ENCODE measurements at places on chromosomes 6 and 20. TPM values are rescaled to one million over a fixed set of nuclear protein-coding genes. Genes with fewer than 3 reads are reported as not detected.

- DNase-seq = no peak
Measured at GRCh38 chr6:31473244-31473643, 24.7 kb upstream of the MICB start.

- DNase-seq = peak; percentile 67
Measured at GRCh38 chr6:41713650-41714291, 21.6 kb downstream of the TFEB start.

DNA sequence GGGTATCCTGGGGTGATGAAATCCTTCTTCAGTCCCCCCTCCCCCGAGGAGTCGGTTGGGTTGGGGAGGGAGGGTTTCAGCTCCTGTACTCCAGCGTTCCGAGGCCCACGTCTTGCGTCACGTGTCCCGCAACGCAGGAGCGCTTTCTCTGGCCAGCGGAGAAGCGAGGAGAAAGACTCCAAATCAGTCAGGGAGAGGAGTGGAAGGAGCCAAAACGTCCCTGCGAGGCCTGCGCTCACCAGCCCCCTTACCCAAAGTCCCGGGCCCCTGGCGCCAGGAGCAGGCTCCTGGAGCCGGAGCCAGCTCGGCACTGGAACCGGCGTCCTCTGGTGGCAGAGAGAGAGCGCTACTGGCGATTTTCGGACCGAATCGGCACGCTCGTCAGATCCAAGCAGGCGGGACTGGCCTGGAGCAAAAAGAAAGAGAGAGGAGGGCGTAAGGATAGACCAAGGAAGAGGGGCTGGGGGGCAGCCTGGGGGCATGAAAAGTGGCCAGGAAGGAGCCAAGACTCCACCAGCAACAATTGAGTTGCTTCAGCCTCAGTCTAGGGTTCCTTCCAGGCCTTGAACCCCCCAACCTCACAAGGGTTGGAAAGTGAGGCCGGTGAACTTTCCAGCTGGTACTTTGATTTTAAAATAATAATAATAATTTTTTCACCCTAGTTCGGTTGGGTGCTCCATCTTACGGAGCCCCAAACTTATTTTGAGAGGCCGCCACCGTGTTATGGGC, at the start of gene GNAS:
GNAS (plus strand) TSS at position 174 of the 729 bp plus-strand sequence.
- peak; percentile 29 for DNase-seq

Gene SALL4
- total RNA-seq = 0.15 TPM

Gene MUCL3
- 0.17 TPM for total RNA-seq

DNA sequence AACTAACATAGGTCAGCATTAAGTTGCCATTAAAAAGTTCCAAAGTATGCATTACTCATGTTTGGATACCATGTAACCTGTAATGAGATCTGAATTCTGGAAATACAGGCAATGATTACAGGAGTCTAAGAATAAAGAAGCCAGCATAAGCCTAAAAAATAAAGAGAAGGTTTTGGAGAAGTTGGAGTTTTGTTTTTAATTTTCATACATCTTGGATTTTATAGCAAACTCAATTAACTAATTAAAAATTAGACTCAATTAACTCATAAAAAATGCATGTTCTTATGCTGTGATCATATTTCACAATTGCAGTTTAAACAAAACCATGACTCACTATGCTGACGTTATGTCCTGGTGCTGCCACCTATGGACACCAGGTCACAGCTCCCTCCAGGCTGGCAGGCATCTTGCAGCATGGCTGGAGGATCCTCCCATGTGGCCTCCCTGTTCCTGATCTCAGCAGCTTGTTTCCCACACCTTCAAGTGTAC, 648.8 kb upstream of the AGPAT4 start:
- DNase-seq = peak; percentile 88

DNA sequence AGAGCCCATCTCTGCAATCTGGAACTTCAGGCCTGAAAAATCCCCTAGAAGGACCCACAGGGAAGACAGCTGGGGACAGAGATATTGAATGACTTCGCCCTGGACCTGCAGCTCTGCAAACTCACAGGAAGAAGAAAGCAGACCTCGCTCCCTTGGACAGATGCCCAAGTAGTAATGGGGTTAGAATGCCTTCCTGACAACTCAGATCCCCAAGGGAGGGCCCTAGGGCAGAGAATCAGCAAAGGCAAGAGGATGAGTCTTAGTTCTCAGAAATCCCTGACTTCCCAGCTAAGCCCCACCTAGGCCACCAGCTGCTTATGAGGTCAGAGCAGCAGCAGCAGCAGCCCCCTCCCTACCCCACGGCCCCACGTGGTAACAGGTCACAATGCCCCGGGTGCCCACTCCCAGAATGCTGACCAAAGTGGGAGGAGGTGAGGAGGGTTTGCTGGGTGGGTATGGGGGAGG, at the start of gene C20orf141:
C20orf141 (plus strand) TSS at position 401 of the 465 bp plus-strand sequence. CDS start 198 bp downstream, outside the sequence.
- peak; percentile 95 for DNase-seq

- no peak for DNase-seq
Measured at GRCh38 chr6:121810158-121811032, 374.9 kb downstream of the GJA1 start.

Gene KCNQ5
- 0.35 TPM for total RNA-seq

DNA sequence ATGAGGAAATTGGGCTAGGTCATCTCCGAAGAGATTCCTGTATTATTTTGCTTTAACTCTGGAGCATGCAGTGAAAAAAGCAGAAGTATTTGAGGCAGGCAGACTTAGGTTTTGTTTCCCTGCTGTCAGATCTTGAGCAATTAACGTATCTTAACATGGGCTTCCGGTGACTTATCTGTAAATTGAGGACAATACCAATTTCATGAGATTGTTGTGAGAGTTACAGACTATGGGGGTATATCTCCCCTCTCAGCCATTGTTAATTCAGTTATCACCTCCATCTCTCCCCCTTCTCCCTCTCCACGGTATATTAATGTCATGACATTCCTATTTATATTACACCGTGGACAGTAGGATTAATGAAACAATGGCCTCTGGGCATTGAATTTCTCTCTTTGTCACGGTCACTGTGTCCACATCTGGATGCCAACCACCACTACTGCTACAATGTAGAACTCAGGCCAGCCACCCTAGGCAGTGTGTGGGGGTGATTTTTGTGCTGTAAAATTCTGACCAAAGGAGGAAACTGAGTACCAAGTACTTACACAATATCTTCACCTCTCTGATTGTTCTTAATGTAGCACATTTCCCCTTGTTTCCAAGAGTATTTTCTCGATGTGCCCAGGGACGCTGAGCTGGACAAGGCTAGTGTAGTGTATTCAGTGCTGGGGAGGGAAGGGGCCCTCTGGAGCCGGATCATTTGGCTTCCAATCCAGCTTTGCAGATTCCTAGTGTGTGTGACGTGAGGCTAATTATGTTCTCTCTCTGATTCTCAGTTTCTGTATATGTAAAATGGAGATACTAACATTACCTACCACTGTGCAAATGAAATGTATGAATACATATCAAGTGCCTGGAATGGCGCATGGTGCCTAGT, 77.2 kb downstream of the GCNT2 start:
- DNase-seq = no peak

- DNase-seq = no peak
Measured at GRCh38 chr6:117919775-117920729, 13.0 kb downstream of the SLC35F1 start.

DNA sequence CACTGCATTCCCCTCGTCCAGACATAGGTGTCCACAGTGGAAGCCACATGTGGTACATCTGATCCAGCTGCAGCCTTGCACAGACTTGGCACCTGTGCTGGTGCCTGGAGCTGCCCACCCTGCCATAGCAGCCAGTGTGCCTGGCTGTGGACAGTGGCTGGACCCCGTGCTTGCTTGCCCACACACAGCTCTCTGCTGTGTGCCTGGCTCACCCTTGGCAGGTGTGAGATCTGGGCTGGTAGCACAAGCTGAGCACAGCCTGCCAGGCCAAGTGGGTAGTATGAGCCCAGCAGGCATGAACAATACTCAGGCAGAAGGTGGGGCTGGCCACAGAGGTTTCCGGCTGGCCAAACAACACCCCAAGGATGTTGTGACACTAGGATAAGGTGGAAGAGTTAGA, 614.4 kb downstream of the BCKDHB start:
- DNase-seq = no peak

DNA sequence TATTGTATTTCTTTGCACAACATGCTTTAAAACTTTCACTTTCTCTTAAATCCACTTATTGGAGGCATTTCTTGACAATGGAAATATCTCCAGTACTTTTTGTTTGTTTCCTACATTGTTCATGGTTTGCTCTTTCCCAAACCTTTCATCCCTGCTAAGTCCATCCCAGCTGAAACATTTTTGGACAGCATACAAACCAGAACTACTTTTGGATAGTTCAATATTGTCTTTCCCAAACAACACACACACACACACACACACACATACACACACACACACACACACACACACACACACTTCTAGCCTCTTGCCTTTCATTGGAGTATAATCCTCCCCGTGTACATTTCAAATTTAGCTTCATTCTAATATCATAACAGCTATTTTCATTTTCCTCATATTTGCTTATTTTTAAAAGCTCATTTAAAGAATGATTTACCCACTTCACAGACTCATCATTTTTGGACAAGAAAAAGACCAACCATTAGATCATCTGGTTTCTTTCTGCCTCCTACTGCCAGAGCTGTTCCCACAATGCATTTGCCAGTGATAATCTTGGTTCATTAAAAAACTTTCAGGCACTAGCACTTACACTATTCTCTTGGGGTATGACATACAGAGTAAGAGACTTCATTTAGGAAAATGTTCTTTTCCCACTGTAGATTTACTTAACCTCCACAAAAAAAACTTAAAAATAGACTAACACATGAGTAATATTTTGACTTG, 248.1 kb downstream of the CD109 start:
- DNase-seq = no peak

GRCh38 chr6:164247106-164247505, 832.6 kb downstream of the QKI start:
- DNase-seq = peak; percentile 2

GRCh38 chr6:88519301-88520016, 353.3 kb upstream of the CNR1 start:
- no peak for DNase-seq

DNA sequence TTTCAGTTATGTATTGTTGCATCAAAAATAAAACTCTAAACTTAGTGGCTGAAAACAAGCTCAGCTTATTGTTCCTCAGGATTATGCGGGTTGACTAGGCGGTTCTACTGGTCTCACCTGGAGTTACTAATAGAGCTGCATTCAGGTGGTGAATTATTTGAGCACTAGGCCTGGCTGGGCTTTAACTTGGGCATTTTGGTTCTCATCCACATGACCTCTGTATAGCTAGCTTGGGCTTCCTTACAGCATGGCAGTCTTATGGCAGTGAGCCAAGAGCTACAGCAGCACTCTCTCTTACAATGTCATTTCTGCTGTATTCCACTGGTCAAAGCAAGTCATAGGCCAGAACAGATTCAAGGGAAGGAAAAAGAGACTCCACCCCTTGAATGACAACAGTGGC, 1.6 kb downstream of the PGBD1 start:
- DNase-seq = no peak

DNA sequence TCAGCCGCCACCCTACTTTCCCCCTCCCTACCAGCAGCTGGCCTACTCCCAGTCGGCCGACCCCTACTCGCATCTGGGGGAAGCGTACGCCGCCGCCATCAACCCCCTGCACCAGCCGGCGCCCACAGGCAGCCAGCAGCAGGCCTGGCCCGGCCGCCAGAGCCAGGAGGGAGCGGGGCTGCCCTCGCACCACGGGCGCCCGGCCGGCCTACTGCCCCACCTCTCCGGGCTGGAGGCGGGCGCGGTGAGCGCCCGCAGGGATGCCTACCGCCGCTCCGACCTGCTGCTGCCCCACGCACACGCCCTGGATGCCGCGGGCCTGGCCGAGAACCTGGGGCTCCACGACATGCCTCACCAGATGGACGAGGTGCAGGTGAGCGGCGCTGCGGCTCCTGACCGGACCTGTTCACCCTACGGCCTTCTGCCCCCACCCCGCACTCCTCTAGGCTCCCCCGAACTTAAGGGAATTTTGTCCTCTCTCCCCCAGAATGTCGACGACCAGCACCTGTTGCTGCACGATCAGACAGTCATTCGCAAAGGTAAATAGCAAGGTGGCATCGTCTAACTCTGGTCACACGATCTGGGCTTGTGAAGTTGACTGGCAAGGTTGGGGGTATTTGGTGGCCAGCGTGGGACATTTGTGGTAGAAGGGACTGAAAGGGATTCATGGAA, 2.3 kb downstream of the TFAP2C start:
- DNase-seq = no peak

DNA sequence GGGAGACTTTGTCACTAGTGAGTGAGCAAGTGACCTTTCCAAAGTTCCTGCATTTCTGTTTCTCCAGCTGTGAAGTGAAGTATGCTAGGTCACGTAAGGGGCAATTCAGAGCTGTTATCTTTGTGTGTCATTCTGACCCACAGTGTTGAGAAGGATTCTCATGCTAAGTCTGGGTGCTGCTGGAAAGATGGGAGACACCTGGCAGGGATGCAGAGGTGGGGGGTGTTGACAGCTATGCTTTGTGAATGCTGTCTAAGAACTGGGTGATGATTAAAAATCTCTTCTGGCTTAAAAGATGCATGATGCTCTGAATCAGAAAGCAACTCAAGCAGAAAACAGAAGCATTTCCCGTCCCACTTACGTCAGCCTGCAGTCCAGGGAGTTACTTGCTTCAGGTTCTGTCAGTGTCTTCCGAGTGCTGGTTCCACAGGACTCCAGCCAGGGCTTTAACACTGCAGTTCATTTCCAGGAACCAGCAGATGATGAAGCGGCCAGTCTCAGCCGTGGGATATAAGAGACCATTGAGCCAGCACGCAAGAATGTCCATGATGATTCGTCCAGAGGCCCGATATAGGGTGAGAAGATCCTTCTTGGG, 30.9 kb upstream of the ASXL1 start:
- peak; percentile 71 for DNase-seq

GRCh38 chr6:167664678-167665660, 161.7 kb upstream of the AFDN start:
- no peak for DNase-seq

- DNase-seq = peak; percentile 58
Measured at GRCh38 chr20:44092551-44093248, 94.3 kb downstream of the JPH2 start.

- peak; percentile 22 for DNase-seq
Measured at GRCh38 chr6:48078120-48078519, 32.9 kb downstream of the PTCHD4 start.

- DNase-seq = no peak
Measured at GRCh38 chr20:39941245-39941644, 747.8 kb downstream of the MAFB start.

- DNase-seq = no peak
Measured at GRCh38 chr6:107272246-107272645, 156.9 kb upstream of the BEND3 start.

Gene HLA-DQB1
- total RNA-seq = 1.8 TPM

DNA sequence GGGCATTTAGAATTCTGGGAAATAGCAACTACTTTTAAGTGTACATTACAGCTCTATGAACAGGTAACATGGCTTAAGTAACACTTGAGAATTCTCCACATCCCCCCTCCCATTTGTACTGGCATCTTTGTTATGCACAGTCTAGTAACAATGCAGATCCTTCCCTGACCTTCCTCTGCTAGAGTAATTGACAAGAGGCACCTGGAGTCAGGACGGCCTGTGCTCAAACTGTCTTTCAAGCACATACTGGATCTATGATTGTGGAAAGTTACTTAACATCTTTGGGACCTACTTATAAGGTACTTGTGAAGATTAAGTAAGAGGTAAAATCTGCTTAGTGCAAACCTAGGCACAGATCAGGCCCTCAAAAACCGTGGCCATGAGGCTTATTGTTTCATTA, 21.9 kb upstream of the GSTA3 start:
- no peak for DNase-seq

All from renal cortical epithelial cell (primary cell).